ENCODE measurements at places on chromosomes 7 and 10.
A peak's percentile ranks its signal among the peaks of the same experiment; 100 is the strongest.

GRCh38 chr10:113094114-113094486 is 144.1 kb downstream of the TCF7L2 start:
- DNase-seq = no peak

DNA sequence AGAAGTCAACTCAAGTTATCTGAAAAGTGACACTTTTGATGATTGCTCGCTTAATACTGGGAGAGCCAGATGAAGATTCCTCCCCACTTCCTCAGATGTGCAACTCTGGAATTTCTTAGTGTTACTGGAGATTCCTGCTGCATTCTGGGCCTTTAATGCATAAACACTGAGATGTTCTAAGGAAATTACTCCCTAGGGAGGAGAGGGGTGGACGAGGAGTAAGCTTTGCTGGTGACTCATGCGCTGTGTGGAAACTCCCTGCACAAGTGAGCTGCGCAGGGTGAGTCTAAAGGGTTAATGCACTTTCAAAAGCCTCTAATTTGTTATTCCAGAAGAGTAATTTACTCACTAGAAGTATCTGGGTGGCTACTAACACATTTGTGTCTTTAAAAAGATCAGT is 46.3 kb downstream of the EGFR start:
- DNase-seq = no peak

DNA sequence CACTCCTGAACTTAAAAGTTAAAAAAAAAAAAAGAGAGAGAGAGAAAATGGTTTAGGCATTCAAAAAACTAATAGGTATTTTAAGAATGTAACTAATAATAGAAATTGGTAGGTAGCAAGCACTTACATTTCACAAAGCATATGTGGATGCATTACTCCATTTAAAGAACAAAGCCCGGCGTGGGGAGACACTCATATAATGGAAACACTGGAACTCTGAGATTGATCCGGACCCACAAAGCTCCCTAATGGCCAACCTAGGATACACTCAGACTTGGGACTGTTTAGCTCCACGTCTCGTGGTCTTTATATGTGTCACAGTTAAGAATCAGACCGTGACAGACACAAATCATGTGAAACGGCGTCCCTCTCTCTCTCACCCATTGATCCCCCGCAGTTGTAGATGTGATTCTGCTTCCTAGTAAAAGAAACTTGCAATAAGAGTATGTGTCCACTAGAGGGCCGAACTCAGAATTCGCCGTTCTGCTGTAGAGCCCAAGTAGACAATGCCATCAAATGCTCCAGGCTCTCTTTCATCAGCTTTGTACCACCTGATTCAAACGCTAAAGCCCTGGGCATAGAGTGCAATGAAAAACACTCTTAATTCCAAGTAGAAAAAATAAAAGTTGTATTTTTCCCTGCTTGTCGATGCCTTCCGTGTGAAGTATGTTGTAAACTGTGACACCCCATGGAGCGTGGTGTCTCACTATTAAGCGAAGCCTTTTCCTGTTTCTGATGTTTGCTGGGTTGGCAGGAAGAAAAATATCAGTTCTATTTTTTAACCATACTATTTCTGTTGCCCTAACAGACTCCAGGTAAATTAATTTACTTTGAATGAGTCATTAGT is 429.0 kb upstream of the MTPN start:
- DNase-seq = peak; percentile 67

GRCh38 chr7:1425292-1426136 is 33.8 kb downstream of the MICALL2 start:
- peak; percentile 8 for DNase-seq

DNA sequence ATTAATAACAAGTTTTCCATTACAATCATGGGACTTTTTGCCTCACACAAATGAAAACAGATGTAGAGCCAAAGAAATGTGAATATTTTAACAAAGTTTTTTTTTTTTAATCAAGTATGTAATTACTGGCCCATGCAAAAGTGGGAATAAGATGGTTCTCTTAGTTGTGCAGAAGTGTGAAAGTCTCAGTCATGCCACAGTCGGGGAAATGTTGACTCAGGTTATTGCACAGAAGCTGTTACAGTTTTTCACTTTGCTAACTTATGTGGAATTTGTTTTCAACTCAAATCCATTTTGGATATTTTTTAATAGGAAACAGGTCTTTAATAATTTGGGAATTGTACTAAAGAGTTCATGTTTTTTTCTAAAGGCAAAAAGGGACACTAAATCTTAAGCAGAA is 44.0 kb upstream of the CAV2 start:
- DNase-seq = no peak

- DNase-seq = no peak
Observed at GRCh38 chr7:84107259-84107658, 87.3 kb downstream of the SEMA3A start.

DNA sequence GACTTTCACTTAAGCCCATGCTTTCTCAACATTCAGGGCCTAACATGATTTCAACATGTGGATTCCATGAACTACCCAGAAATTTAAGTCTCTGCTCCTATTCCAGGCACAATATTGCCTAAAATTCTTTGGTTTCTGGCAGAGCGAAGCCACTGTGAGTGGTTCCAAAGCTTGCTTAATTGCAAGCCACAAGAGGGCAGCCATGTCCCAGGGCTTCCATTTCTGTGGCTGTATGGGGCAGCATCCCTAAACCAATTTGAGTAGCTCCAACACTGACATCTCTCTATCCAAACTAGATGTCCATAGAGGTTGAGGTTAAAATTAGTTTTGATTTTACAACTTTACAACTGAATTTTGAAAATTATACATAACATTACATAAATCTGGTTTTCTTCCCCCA is 56.3 kb upstream of the MDFIC start:
- DNase-seq = peak; percentile 8

DNA sequence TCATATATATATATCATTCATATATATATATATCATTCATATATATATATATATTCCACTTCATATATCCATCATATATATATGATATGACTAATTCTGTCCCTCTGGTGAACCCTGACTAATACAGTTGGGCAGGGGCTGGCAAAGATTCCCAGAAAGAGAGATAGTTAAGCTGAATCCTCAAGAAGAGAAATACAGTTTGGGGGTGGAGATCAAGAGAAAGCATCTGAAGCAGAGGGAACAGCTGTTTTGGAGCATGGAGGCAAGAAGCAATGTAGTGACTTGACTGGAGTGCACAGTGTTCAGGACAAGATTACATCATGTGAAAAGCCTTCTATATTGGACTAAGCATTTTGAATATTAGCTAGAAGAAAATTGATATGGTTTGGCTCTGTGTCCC is 540.7 kb downstream of the MAGI2 start:
- DNase-seq = peak; percentile 16

DNA sequence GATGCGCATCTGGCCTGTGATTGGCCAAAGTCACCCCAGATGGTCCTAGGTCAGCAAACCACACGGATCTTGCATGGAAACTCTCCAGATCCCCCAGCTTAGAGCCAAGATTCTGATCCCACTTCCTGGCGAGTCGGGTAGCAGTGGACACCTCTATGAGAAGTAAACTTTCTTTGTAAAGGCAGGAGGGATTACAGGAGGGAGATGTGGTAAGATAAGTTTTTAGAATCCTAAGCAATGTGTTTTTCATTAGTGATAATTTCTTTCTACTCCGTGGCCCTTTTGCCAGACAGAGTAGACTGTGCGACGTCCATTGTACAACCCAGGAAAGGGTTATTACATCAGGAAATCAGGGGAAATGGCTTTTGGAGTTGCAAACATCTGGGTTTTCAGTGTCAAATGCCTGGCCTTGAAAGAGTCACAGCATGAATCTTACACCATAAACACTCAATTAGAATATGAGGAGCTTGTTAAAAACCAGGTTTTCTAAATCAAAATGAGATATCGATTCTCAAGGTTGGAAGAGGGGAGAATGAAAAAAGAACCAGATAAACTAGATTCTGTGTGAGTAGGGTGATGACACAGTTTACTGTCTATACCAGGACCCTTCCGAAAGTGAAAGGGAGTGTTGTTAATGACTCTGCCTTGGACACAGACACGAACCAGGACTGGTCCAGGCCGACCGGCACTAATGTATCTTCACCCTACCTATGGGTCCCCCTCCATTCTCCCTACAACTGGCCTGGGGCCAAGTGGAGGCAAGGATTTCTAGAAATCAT is 61.9 kb upstream of the WAC start:
- DNase-seq = no peak

- DNase-seq = no peak
Observed at GRCh38 chr7:106964466-106964865, 80.0 kb upstream of the PRKAR2B start.

DNA sequence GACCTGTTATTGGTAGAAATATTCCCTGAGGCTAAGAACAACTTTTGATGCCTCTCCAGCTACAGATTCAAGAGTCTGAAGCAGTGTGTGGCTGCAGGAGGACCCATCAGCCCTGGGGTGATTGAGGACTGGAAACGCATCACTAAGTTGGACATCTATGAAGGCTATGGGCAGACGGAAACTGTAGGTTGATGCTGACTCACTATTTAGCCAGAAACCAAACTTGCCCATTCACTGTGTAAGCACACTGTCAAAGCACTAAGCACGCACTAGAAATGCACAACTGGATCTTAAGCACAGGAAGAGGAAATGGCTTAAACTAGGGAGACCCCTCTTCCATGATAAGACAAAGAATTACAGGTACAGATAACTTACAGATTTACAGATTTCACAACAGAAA is 20.8 kb downstream of the ACSM6 start:
- DNase-seq = no peak

DNA sequence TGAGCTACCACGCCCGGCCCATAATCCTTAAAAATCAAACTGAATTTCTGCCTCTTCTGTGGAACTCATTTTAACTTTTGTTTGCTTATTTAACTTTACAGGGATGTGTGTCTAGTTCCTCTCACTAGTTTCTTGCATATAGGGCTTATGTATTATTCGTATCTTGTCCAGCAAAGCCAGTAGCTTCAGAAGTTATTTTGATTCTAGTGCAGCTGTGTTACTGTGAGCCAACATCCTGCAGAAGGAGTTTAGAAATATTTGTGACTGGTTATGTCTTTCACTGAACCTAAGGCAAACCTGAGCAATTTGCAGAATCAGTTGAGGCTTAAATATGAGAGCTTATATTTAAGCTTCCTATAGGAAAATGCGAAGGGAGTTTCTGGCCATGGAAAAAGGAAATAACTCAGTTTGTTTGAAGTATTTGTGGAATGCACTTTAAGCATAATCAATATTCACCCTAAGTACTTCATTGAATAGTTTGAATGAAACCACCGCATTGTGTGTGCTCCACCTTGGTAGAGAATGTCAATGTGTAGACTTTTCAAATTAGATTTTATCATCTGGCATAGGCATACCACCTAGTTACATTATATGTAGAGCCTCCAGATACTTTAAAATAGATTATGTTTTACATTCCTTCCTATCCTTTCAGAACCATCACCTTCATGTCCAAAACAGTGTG is 90.8 kb downstream of the MCU start:
- DNase-seq = no peak

GRCh38 chr10:132752961-132753360 is 33.0 kb downstream of the NKX6-2 start:
- DNase-seq = no peak

GRCh38 chr7:124702385-124702784 is 63.2 kb downstream of the GPR37 start:
- no peak for DNase-seq

GRCh38 chr10:120979435-120980278 is 128.5 kb downstream of the WDR11 start:
- DNase-seq = peak; percentile 28

DNA sequence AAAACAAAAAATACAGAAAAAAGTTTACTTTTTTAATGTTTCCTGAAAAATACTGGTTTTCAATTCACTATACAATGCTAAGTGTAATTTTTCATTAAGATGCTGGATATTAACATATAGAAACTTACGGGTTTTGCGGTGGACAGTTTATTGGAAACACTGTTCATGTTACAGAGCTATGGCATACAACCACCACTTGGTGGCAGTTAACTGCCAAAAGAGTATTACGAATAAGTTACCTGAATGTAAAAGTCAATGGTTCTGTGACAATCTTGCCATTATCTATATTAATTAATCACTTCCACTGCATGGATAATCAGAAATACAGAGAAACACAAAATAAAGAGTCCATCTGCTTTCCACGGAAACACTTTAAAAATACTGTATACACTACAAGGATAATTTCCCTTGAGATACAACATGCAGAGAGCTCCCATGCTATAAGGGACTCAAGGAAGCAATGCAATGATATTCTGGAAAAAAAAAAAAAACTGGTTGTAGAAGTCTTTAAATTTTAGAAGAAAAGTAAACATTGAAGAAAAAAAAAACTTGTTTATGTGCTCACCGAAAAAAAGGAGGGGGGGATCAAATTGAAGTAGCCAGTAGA is 97.0 kb downstream of the TPK1 start:
- no peak for DNase-seq

- DNase-seq = no peak
Observed at GRCh38 chr10:3787016-3787400, 2.0 kb upstream of the KLF6 start.

GRCh38 chr10:3881622-3882021 is 96.6 kb upstream of the KLF6 start:
- DNase-seq = no peak

- DNase-seq = no peak
Observed at GRCh38 chr10:85544956-85545355, 821.6 kb downstream of the GRID1 start.

GRCh38 chr10:96743988-96744585 is 23.8 kb upstream of the PIK3AP1 start:
- DNase-seq = no peak

DNA sequence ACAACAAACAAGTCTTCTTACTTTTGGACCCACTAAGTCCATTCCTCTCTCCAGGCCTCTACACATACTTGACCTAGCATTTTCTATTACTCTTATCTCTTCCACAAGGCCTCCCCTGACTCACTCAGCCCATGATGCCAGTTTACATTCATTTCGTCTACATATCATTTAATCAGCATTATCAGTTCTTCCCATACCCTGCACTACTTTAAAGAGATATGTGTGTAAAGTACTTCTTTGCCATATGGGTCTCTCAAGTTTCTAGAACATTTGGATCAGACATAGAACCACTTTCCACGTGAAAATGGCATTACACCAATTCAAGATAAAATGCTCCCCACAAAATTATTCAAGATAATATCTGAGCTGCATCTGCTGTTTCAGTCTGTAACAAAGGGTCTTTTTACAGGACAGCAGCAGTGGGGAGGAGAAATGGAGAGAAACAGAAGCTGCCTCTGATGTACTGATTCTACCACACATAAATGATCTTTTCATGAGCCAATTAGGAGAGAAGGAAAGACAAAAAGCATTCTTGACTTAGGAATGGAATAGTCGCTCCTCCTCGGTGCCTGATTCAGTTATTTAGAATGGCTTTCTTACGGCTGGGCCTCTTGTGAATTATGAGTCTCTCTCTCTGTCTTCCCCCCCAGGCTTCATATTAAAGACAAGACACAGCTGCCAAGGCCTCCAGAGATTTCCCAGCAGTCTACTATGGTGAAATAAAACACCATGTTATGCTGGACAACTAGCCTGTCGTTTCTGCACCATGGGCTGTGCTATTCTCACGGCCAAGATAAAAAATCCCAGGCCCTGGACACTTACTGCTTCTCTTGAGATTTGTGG is 46.9 kb upstream of the SEPTIN7 start:
- DNase-seq = no peak

GRCh38 chr10:90274721-90275468 is 573.5 kb downstream of the KIF20B start:
- no peak for DNase-seq

Measured in NCI-H524 (cell line).